ENCODE measurements at places on chromosomes 7 and 10.
A peak's percentile ranks its signal among the peaks of the same experiment; 100 is the strongest.

GRCh38 chr10:118562851-118563250 is 32.6 kb downstream of the PRLHR start:
- DNase-seq = no peak

DNA sequence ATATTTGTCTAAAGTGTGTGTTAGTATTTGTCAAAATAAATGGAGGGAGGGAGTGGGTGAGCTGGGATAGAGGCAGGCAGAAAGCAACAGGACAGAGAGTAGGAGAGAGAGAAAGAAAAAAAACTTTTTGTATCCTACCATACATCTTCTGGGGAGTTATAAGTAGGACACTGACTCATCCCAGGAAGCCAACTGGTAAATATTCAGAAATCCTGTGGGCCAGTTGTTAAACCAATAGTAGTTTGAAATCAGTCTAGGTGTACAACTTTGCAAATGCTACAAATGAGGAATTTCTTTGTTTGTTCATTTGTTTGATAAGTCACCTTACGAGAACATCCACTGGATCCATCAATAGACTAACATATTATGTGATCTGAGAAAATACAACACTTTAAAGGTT is 980.9 kb downstream of the GATA3 start:
- no peak for DNase-seq

DNA sequence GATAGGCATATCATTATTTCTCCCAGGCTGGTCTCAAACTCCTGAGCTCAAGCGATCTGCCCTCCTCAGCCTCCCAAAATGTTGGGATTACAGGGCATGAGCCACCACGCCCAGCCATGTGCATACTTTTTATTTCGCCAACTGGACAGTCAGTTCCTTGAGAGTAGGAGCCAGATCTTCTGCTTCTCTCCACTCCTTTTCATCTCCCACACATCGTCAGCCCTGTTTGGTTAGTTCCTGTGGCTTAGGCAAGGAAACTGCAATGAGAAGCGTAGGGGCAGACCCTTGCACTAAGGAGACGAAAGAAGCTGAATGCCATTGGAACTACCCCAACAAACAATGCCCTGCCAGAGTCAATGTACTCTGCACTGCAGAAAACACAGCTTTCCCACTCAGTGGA is 178.2 kb downstream of the TRIL start:
- no peak for DNase-seq

- DNase-seq = no peak
Observed at GRCh38 chr10:127368929-127369328, 172.5 kb upstream of the INSYN2A start.

- no peak for DNase-seq
Observed at GRCh38 chr10:25561758-25562157, 372.3 kb upstream of the MYO3A start.

GRCh38 chr7:129591868-129592267 is 19.7 kb upstream of the NRF1 start:
- no peak for DNase-seq

DNA sequence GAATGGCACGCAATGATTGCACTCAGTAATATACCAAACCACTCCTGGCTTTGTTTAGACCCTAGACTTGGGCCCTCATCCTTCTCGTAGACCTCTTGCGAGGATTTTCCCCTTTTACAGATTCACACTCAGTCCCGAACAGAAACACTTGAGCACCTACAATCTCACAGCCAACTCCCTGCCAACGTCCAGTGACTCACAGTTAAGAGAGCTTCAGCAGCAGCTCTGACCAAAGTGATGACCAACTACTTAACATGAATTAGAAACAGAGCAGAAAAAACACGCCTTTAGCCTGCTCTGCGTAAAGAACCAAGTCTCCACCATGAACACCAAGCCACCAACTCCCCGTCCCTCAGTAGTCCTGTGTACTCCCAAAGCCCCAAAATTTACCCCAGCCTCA is 2.2 kb downstream of the DNAJC30 start:
- DNase-seq = peak; percentile 65

DNA sequence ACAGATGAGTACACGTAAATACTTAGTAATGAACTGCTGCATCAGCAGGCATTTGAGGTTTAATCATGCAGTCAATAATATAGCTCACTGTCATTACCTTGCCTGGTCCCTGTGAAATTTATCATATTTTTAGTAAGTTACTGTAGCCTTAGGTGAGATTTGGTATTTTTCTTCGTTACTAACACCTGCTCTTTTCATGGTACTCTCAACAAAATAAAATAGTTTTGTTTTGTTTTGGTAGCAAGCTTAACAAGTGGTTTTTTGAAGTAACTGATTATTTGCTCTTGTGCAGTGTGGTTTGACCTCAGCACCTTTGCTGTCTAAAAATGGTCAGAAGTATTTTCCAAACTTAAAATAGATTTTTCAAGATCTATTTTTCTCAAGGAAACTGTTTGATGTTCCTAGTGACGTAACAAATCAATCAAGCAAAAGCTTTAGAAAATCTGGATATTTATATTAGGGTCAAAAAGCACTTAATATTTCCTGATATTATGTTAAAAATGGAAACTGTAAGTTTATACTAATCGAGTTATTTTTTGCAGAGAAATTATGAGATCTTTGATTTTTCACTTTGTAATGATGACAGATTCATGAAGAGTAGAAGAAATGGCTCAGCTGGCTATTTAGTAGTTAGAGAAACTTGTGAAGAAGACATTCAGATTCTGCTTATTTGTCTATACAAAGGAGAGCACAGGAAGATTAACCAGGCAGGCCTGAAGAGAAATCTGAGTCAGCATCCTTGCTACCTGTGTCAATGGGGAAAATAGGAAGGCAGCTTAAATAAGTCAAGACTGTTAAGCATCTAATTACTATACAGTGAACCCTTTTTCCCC is 21.0 kb upstream of the RPA3 start:
- peak; percentile 3 for DNase-seq

GRCh38 chr7:12540850-12541249 is 29.7 kb upstream of the SCIN start:
- no peak for DNase-seq

DNA sequence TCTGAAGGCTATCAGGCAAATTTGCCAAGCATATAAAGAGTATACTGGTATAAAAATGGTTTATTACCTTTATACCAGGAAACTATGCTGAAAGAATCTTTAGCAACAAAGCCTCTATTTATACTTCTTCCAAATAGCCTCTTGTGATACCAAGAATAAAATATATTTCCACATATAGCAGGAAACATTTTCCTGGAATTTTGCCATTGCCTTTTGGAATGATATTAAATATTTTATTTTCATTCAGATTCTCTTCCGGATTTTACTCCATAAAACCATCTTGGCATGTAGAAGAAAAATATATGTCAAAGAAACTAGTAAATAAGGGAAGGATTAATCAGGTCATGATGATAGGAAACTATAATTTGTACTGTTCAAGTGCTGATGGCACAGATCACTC is 17.7 kb downstream of the SOSTDC1 start:
- DNase-seq = no peak

- DNase-seq = no peak
Observed at GRCh38 chr7:148495605-148496004, 95.0 kb upstream of the C7orf33 start.

GRCh38 chr10:124497196-124497881 is 35.7 kb downstream of the LHPP start:
- no peak for DNase-seq

DNA sequence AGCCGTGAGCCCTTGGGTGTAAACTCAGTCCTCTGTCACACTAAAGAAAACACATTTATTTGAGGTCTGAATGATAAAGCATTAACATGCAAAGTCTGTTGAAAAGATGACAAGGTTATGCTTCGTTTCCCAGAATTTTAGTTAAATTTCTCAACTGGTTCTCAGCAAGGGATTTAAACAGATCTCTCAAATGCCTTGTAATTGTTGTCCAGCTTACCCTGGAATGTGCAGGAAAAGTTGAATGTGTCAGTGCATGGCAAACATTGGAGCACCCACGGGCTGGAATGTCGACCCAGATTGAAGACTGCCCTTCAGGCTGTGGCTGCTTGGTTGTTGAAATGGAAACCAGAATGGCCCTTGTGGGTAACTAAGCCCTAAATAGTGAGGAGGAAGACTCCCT is 191.8 kb downstream of the TRIL start:
- DNase-seq = no peak

DNA sequence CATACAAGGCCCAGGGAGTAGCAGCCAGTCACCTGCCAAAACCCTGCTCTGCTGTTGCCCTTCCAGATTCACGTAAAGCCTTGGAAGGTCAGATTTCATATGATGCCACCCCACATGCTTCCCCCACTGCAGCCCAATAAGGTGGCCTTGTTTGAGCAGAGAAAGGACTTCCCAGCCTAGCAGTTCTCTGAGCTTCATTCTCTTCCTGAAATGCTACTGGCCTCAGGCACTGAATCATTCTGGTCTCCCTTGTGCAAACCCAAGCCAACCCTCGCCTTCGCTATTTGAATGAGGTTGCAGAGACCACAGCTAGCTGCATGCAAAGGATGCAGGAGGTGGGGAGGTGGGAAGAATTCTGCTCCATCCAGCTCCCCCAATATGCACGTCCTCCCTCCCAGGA is 60.3 kb upstream of the PLXNA4 start:
- DNase-seq = no peak

- DNase-seq = no peak
Observed at GRCh38 chr7:44858161-44858560, 10.3 kb upstream of the H2AZ2 start.

- DNase-seq = no peak
Observed at GRCh38 chr7:93921186-93921585, 349 bp upstream of the GNG11 start.

GRCh38 chr10:82472406-82473335 is 597.7 kb downstream of the NRG3 start:
- no peak for DNase-seq

GRCh38 chr7:82605247-82605864 is 161.8 kb upstream of the CACNA2D1 start:
- DNase-seq = peak; percentile 44

- DNase-seq = no peak
Observed at GRCh38 chr10:91983416-91983815, 59.8 kb downstream of the BTAF1 start.

GRCh38 chr7:151307536-151307935 is 34.1 kb upstream of the NUB1 start:
- no peak for DNase-seq

DNA sequence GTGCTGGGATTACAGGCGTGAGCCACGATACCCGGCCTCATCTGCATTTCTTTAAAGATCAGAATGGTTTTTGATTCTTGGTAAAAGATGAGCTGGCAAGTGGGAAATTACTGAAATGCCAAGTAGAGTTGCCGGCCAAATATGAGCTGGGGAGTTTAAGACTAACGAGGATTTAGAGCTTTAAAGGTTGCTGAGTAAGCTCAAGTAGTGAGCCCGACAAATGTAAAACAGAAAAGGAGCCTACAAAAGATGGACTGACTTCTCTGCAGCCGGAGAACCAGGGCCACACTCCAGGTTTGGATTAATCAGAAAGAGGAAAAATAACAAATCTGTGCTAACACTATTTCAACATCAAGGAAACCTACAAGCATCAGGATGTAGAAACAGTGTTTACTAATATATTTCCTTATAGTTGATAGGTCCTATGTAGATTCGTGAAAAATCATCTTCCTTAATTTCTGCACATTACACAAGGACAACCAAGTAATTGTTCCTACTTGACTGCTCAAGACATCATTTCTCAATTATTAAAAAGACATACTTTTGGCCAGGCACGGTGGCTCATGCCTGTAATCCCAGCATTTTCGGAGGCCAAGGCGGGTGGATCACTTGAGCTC is 49.6 kb downstream of the MPP7 start:
- DNase-seq = no peak

DNA sequence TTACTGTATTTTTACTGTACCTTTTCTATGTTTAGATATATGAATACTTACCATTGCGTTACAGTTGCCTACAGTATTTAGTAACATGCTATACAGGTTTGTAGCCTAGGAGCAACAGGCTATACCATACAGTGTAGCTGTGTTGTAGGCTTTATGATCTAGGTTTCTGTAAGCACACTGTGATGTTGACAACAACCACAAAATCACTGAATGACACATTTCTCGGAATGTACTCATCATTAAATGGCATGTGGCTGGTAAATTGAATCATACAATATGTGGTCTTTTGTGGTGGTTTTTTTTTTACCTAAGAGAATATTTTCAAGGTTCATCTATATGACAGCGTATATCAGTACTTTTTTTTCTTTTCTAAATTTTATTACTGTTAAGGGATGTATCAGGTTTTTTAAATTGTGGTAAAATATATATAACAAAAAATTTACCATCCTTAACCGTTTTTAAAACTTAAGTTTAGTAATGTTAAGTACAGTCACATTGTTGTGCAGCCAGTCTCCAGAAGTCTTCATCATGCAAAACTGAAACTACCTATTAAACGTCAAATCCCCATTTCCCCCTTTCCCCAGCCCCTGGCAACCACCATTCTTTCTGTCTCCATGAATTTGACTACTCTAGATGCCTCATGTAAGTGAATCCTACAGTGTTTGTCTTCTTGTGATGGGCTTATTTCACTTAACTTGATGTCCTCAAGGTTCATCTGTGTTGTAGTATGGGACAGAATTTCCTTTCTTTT is 21.5 kb downstream of the BTAF1 start:
- peak; percentile 63 for DNase-seq

- DNase-seq = no peak
Observed at GRCh38 chr10:100469756-100470155, 6.9 kb downstream of the WNT8B start.

DNA sequence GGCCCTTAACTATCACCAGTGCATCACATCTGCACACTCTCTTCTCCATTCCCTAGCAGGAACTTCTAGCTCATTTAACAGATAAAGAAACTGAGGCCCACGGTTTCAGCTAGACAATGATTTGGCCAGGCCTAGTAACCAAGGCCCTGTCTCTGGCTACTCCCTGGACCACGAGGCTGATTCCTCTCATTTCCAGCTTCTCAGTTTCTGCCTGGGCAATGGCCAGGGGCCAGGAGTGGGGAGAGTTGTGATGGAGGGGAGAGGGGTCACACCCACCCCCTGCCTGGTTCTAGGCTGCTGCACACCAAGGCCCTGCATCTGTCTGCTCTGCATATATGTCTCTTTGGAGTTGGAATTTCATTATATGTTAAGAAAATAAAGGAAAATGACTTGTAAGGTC is 13.5 kb downstream of the AQP1 start:
- no peak for DNase-seq

DNA sequence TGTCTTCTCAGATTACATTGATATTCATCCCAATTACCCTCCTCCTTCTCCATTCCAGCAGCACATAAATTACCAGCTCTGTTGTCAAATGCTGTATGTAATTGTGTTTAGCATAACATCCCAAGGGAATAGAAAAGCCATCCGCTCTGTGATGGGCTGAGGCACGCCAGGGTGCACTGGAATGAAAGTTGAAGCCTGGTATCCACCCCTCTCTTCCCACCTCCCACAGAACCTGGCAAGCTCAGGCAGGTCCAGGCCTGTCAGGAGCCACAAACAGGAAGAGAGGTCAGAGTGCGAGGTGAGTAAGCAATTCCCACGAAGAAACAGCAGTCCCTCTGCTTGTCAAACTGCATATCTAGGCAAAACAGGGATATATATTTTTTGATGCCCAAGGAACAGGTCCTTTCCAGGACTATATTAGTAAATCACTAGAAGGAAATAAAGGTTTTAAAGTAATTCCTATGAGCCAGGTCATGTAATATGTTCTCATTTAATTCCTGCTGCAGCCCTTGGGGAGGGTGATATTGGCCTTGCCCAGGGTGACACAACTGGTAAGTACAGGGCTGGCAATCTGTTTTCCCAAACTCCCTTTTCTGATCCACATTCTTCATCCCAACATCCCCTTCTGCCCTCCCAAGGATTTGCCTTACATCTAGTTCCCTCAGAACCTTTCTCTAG is 155.6 kb upstream of the GHITM start:
- peak; percentile 63 for DNase-seq

Data from kidney tubule cell (primary cell).